Stimulated activated naive CD8-positive, alpha-beta T cell treated with anti-CD3 and anti-CD28 coated beads, Interleukin-15, amount 100 ng/mL, for 72 hours (primary cell): ENCODE measurements at places on chromosomes 5 and 9.

DNA sequence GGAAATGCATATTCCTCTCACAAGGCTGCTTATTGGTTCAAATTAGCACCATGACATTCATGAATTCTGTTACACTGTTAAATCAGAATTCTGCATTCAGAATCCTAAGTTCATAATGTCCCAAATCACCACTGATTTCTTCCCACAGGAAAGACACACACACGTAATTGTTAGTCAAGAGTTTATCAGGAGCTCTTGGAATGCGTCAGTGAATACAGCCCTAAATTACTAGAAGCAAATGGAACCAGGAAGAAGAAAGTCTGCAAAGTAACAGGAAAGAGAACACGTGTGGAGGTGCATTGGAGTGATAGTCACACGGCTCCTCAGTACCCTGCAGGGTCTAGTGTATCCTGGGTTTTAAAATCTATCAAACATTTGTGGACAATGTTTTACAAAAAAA, 110.2 kb downstream of the ANXA2R start:
- DNase-seq: no peak

DNA sequence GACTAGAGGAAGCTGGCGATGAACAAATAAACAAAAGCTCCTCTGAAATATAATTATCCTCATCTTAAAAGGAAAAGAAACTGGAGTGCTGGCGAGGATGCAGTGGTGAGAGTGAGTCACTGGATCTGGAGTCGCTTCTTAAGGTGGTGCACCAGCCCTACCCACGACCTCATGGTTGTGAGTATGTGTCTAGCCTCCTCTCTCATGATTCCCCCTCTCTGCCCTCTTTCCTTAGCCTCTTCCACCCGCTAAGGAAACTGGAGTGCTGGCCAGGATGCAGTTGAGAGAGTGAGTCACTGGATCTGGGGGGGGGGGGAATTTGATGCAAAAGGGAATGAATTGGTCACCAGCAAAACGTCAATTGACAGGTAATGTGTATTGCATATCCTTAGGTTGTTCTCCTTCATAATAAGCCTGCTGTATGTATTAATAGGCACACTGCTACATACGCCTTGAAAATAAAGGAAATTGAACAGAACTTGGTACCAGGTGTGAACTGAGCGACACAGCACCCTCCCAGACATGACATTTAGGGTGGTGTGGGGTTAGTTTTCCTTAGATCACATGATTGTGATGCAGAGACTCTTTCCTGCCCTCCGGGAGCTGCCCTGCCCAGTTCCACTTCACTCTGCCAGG, 36.3 kb upstream of the EBF1 start:
- DNase-seq: no peak

- no peak for DNase-seq
These were observed 662.1 kb upstream of the FTMT start for GRCh38 chr5:121189342-121190305.

DNA sequence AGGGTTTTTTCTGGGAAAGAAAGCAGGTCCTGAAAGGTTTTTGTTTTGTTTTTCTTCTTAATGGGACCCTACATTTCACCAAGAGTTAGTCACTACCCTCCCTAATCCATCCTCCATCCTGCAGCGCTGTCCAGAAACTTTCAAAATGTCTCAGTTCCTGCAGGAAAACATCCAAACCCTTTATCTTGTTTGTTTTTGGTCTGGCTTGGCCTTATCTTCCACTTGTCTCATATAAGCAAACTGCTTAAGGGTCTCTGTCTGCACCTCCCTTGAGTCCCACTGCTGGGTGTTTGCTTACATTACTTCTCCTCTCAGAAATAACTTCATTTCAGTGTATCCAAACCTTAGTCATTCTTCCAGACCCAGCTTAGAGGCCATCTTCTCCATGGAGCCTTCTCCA, 11.0 kb upstream of the TRAF1 start:
- no peak for DNase-seq

- no peak for DNase-seq
These were observed 125.0 kb downstream of the AOPEP start for GRCh38 chr9:94851467-94851866.

DNA sequence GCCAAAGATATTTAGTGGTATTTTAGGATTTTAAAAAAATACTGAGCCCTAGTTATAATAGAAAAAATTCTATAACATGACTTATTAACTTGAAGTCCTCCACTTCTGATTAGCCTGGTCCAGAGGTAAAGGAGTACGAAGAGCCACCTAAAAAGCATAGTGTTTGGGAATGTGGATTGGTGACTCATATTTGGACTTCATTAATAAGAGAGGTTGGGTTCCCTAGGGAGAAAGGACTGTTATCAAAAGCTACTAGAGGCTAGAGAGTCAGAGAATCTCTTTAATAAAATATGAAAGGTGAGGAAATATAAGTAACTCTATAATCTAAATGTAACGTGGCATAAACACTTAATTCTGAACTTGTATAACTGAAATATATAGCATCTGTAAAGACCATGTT, 180.7 kb upstream of the TARS1 start:
- DNase-seq: no peak

DNA sequence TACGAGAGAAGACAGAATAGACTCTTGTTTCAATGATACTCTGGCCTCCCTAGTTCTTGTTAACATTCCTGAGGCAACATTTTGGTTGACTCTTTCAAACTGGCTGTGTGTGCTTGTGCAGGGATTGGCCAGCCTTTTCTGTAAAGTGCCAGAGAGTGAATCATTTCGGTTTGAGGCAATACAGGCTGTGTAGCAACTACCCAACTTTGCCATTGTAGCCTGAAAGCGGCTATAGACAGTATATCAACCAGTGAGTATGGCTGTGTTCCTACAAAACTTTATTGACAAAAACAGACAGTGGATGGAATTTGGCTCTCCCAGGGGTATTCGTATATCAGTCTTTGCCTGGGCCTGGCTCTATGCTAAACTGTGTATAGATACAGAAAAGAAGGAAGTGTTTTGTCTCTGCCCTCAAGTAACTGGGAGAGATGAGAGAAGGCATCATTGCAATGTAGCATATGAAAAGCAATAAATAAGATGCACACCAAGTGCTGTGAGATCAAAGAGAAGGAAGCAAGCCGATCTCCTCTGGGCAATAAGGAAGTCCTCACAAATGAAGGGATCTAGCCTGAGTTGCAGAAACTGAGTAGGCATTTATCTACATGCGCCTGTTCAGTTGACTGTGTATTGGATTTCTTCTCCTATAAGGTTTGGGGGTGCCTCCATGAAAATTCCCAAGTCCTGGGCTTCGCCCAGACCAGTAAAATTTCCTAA, 568.0 kb upstream of the KLF4 start:
- no peak for DNase-seq

- DNase-seq: no peak
These were observed 90.4 kb downstream of the MVB12B start for GRCh38 chr9:126417043-126417442.
